ENCODE measurements at places on chromosomes 6 and 20. TPM values are rescaled to one million over a fixed set of nuclear protein-coding genes. Genes with fewer than 3 reads are reported as not detected.

DNA sequence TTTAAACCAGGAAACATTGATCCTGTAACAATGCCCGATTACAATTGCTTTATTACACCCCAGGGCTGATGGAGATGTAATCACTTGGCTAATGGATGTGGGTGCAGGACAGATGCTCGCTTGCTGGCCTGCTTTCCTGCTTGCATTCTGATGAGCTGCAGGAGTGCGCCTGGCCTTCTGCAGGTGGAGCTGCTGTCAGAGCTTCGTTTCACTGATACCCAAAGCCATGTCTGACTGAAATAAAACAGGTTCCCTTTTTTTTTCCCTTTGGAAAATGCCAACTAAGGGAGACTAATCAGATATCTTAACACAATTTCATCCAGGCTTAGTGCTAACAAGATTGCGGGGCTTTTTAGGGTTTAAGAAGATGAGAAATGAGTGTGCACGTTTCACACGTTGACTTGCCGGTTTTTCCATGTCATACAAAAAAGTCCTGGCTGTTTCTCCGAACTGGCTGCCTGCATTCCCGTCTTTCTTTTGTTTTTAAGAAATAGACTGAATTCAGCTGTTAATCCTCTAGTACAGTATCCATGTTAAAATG, 60.7 kb downstream of the VAPB start:
- DNase-seq = no peak

- DNase-seq = no peak
Observed at GRCh38 chr6:116714296-116714695, 33.3 kb downstream of the KPNA5 start.

DNA sequence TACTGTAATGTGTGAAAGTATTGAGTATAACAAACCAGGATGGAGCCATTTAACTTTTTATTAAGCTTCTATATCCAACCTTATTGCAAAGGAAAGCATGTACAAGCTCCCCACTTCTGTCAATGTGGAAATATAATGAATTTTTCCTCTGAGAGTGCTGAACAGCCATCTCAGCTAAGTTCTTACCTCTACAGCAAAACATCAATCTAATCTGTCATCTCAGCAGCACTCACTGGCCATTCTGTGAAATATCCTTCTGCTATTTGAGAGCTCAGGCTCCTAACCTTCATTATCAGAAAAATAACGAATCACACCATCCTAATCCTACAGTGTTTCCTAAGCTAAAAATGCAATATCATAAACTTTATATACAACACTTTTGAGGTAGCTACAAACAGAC, 194.0 kb upstream of the RNF217 start:
- DNase-seq = no peak

DNA sequence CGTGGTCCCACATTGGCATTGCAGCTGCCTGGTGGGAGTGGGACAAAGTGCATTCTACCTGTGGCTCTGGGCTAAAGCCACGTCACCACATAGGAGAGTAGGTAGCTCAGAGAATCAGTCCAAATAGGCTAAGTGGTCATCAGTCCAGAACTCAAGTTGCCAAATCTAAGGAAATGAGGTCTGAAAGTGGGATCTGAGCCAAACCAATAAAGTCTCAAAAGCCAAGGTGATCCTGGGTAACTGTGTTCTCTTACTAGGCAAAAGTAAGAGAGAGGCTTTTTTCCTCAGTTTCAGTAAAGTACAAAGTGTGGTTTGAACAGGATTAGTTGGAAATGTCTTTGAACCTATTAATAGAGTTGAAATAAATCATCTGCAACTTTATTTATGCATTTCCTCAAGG, 68.6 kb upstream of the CNKSR3 start:
- no peak for DNase-seq

- DNase-seq = no peak
Observed at GRCh38 chr6:144918073-144918472, 632.9 kb downstream of the UTRN start.

DNA sequence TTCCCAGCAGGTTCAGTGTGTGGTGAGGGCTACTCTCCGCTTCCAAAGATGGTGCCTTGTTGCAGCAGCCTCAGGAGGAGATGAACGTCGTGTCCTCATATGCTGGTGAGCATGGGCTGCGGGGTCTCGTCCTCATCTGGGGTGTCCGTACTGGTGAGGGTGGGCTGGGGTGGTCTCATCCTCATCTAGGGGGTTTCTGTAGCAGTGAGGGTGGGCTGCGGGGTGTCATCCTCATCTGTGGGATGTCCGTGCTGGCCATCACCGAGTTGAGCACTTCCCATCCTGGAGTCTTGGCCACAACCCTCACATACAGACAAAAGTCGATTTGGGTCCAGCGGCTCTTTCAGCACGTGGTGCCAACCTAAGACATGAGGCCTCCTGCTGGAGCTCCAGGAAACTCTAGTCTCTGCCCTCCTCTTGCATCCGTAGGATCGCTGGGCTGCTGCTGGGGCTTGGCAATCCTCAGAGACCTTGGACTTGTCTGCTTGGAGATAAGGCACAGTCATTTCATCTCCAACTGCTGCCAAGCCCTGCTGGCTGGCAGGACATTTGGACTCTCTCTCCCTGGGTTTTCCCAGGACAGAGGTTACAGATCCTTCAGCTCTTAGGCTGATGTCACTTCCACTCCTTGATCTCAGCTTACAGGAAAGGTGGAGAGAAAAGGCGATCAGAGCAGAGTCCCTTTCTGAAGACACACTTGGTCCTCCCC, 160.4 kb downstream of the PACRG start:
- no peak for DNase-seq

DNA sequence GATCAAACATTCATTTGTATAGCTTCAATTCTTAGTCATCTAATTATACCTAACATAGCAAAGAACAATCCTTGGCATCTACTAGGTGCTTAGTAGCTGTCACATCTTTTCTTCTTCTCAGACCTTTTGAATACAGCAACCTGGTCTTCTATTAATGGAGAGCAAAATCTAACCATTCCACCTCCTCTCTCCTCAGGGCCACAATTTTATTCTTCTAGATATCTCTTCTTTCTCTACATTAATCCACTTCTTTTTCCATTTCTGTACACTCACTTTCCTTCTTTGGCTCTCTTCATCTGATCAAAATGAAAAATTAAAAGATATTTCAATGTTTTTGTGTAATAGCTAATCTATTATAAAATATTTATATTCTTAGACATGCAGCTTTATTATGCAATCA, 9.0 kb upstream of the HLA-DOA start:
- DNase-seq = no peak

DNA sequence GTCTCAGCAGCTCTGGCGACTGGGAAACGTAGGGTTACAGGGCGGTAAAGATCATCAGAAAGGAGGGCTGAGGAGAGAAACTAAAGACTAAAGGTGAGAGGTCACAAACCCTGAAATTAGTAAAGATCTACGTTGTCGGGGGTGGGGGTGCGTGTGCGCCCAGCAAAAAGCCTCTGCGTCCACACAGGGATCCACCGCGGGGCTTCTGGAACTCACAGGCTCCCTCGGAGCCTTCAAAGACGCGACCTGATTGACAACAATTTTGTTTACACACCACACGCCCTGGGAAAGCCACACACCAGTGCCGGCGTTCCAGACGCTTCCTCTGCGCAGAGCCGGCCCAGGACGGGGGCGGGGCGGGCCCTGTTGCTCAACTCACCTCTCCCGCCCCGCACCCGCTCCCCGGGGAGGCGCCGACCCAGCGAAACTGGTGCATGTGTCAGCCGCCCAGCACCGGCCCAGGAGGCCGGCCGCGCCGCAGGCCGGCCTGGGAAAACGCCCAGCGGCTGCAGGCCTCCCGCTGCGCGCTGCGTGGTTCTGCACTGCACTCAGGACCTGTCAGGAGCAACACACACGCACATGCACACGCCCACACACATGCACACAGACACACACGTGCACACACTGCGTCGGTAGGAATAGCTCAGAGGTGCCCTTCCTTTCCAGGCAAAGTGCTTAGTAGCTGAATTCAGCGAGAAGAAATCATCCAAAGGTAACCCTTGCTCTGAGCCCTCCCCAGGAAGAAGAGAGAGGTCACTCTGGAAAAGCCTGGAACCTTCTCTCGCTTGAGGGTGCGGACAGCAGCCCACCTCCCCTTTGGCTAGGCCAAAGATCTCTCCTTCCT, 57.2 kb upstream of the ARID1B start:
- peak; percentile 93 for DNase-seq

GRCh38 chr20:45292343-45292742, 14.3 kb upstream of the RBPJL start:
- DNase-seq = no peak

- no peak for DNase-seq
Observed at GRCh38 chr6:40585223-40585622, 1.9 kb downstream of the LRFN2 start.

DNA sequence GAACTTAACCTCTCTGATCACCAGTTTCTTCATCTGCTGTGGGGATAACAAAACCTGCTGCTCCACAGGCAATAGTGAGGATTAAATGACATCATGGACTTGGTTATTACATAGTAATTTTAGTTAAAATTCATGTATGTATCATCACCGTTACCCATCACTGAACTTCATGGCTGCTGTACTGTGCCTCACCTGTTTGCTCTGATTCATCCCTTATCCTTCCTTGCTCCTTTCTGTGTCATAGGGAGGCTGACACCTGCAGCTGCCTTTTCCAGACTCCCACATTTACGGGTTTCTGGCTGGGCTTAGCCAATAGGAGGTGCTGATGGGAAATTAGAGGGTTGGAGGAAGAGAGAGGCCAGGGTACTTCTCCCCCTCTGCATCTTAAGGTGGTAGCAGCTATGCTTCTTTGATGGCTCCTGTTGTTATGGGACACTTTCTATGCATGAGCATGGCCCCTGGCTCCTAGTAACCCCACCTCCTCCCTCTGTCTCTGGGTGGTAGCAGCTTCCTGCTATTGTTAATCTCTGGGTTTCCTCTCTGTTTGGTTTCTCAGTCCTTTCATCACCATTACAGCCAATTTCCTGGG, 332.1 kb downstream of the DHX35 start:
- DNase-seq = no peak

GRCh38 chr6:401994-402640, 10.6 kb downstream of the IRF4 start:
- no peak for DNase-seq

GRCh38 chr6:109295109-109295773, 87.0 kb downstream of the CD164 start:
- DNase-seq = no peak

DNA sequence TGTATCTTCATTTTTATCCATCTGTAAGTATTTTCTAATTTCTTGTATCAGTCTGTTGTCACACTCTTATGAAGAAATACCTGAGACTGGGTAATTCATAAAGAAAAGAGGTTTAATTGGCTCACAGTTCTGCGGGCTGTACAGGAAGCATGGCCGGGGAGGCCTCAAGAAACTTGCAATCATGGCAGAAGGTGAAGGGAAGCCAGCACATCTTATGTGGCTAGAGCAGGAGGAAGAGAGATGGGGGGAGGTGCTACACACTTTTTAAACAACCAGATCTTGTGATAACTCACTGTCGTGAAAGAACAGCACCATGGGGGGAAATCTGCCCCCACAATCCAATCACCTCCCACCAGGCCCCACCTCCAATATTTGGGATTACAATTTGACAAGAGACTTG, 10.9 kb upstream of the BCKDHB start:
- DNase-seq = no peak

GRCh38 chr6:157712585-157713295, 110.3 kb upstream of the SNX9 start:
- no peak for DNase-seq

- no peak for DNase-seq
Observed at GRCh38 chr6:39884696-39885095, 49.6 kb downstream of the MOCS1 start.

DNA sequence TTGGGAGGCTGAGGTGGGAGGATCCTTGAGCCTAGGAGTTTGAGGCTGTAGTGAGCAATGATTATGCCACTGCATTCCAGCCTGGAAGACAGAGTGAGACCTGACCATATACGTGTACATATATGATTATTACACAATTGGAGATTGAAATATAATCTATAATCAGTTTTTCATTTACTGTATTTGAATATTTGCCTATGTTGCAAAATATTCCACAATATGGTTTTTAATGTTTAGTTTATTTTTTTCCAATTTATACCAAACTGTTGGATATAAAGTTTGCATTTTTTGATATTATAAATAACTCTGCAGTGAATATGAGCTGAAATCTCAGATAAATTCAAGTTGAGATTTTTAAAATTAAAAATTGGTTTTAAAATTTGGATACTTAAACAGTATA, 79.6 kb upstream of the SIRPG start:
- no peak for DNase-seq

- DNase-seq = no peak
Observed at GRCh38 chr6:101830501-101831031, 437.1 kb downstream of the GRIK2 start.

DNA sequence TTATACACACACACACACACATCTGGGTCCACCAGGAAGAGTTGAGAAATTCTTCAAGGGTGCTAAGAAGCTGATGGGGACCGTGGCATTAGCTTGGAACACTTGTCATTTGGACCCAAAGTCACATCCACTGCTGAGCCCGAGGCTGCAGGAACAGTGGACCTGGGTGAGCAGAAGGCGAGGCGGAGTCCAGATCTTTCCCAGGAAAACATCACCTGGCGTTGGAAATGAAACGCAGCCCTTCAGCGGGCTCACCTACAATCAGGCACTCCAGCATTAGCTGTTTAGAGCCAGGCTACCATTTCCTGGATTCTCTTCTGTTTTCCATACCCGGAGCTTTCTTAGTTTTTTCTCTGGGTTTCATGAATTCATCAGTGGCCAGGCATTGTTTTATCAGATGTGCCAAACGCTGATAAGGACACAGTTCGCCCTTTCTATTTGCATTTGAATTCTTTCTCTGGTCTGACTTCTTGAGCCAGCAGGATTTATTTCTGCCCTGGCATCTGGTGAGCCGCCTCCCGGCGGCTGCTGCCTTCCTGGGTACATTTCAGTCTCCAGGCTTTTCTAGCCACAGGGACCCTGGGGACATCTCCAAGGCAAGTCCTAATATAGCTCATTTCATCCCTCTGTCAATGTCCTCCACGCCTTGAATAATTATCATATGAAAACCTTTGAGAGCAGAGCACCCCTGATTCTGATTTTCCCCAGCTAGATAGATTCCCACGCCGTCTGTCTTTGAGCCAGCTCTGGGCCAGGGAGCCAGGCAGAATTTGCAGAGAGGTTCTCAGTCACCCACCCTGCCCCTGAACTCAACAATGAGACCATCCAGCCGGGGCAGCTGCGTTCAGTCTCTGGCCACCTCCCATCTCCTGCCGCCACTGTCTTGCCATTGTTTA, 170.9 kb downstream of the TTLL2 start:
- no peak for DNase-seq

- no peak for DNase-seq
Observed at GRCh38 chr20:21804802-21805201, 99.3 kb downstream of the PAX1 start.

- no peak for DNase-seq
Observed at GRCh38 chr20:14189794-14190402, 147.5 kb downstream of the FLRT3 start.

GRCh38 chr6:26426691-26427450, 13.4 kb upstream of the BTN3A3 start:
- no peak for DNase-seq

TRIM15 gene
- not detected for total RNA-seq

CTCFL gene
- total RNA-seq = not detected

NKAPL gene
- 5.1 TPM for total RNA-seq

WFDC10B gene
- not detected for total RNA-seq

CALHM6 gene
- 3.1 TPM for total RNA-seq

BACH2 gene
- total RNA-seq = 0.82 TPM

CRISP3 gene
- not detected for total RNA-seq

EYA4 gene
- total RNA-seq = 16.2 TPM

GSTA3 gene
- total RNA-seq = not detected

GATA5 gene
- 6.9 TPM for total RNA-seq

Measured in right atrium auricular region (tissue), 2 donors.